ENCODE measurements at places on chromosomes 3 and 15. TPM values are rescaled to one million over a fixed set of nuclear protein-coding genes. Genes with fewer than 3 reads are reported as not detected.

PEX11A gene
- total RNA-seq = 2.9 TPM

CISH gene
- total RNA-seq = 0.28 TPM

DUOXA1 gene
- not detected for total RNA-seq

SATB1 gene
- total RNA-seq = 21.1 TPM

IFT80 gene
- 36.8 TPM for total RNA-seq

ZNF860 gene
- total RNA-seq = 0.85 TPM

EFCC1 gene
- total RNA-seq = under 0.01 TPM

TMEM212 gene
- total RNA-seq = not detected

DOCK3 gene
- total RNA-seq = 0.28 TPM

MOBP gene
- under 0.01 TPM for total RNA-seq

CELF6 gene
- total RNA-seq = not detected

GOLGA6B gene
- total RNA-seq = not detected

MAP1A gene
- total RNA-seq = 39.5 TPM

CHRNA3 gene
- total RNA-seq = 0.28 TPM

MESP2 gene
- 0.77 TPM for total RNA-seq

CPN2 gene
- total RNA-seq = not detected

TCAIM gene
- total RNA-seq = 36.6 TPM

NMNAT3 gene
- 0.19 TPM for total RNA-seq

ROPN1 gene
- total RNA-seq = not detected

PLA2G4B gene
- 0.38 TPM for total RNA-seq

CHRNA5 gene
- total RNA-seq = 0.56 TPM

SLC22A14 gene
- total RNA-seq = 0.28 TPM

EAF2 gene
- total RNA-seq = 4.5 TPM

C2CD4B gene
- 0.28 TPM for total RNA-seq

CCDC14 gene
- total RNA-seq = 28.5 TPM

JMJD7 gene
- total RNA-seq = 3.4 TPM

CYP8B1 gene
- total RNA-seq = not detected

GP9 gene
- total RNA-seq = not detected

RBP2 gene
- not detected for total RNA-seq

IQCF5 gene
- total RNA-seq = not detected

RASGRF1 gene
- total RNA-seq = not detected

RTP3 gene
- total RNA-seq = not detected

GREM1 gene
- 84.7 TPM for total RNA-seq

OXTR gene
- 29.9 TPM for total RNA-seq

PYGO1 gene
- total RNA-seq = 8.7 TPM

LEKR1 gene
- 0.38 TPM for total RNA-seq

ALDH1A2 gene
- total RNA-seq = 4.5 TPM

CRYGS gene
- 0.77 TPM for total RNA-seq

CATSPER2 gene
- 0.96 TPM for total RNA-seq

GATM gene
- 0.56 TPM for total RNA-seq

SCG5 gene
- total RNA-seq = 54.4 TPM

PPIP5K1 gene
- total RNA-seq = 61.7 TPM

FGD5 gene
- total RNA-seq = 0.85 TPM

CLRN1 gene
- not detected for total RNA-seq

MRAS gene
- total RNA-seq = 25.9 TPM

CCR9 gene
- total RNA-seq = not detected

LIPH gene
- total RNA-seq = 2.3 TPM

SORD gene
- 17.6 TPM for total RNA-seq

TMOD2 gene
- 4.4 TPM for total RNA-seq

ADGRG7 gene
- not detected for total RNA-seq

NLGN1 gene
- 6.1 TPM for total RNA-seq

ITIH1 gene
- total RNA-seq = 0.56 TPM

GABRA5 gene
- total RNA-seq = 0.28 TPM

Data from regular cardiac myocyte (primary cell).